Naive thymus-derived CD8-positive, alpha-beta T cell (primary cell): ENCODE measurements at places on chromosomes 5 and 9.

DNA sequence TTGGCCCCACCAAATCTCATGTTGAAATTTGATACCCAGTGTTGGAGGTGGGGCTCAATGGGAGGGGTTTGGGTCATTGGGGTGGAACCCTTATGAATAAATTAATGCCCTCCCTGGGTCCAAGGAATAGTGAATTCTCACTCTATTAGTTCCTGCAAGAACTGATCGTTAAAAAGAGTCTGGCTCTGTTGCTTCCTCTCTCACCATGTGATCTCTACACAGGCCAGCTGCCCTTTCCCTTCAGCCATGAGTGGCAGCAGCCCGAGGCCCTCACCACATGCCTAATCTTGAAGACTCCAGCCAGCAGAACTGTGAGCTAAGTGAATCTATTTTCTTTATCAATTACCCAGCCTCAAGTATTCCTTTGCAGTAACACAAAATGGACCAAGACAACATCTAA lies 106.0 kb downstream of the CAAP1 start:
- DNase-seq = no peak

- no peak for DNase-seq
Measured at GRCh38 chr5:60453186-60453976, 246.6 kb downstream of the DEPDC1B start.

- DNase-seq = no peak
Measured at GRCh38 chr9:128885376-128885775, 3.4 kb downstream of the LRRC8A start.

DNA sequence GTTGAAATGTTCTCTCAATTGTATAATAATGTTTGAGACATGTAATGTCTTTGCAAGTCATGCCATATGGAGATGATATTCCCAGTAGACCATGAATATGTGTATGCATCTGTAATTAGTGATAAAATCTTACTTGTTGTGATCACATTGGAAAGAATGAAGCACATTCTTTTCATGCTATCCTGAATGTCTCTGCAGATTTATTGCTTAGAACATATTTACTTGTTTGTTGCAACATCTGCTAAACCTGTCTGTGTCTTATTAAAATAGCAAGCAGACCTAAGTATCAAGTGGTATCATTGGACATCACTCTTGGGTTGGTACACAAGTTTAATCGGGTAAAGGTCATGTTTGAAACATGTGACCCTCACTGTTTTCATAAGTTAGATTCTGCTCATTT lies 265.5 kb upstream of the CD180 start:
- DNase-seq = no peak

GRCh38 chr5:122880170-122880689 lies 34.8 kb downstream of the SNX24 start:
- DNase-seq = no peak

DNA sequence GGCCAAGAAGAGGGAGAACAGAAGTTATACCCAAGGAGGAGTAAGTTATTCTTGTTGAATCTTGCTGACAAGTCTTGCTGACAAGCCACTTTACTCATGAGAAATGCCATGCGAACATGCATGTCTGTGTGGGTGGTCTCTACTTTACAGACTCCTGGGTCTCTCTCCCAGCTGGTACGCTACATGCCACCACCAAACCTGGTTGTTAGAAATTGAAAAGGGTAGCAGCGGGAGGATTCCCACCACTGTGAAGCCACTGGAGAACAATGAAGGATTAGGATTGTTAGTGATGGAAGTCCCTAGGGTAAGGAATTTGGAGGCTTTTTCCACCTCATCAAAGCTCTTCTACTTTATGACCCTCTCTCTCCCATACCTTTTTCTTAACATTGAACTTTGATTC lies 53.6 kb upstream of the GABRB2 start:
- DNase-seq = no peak

DNA sequence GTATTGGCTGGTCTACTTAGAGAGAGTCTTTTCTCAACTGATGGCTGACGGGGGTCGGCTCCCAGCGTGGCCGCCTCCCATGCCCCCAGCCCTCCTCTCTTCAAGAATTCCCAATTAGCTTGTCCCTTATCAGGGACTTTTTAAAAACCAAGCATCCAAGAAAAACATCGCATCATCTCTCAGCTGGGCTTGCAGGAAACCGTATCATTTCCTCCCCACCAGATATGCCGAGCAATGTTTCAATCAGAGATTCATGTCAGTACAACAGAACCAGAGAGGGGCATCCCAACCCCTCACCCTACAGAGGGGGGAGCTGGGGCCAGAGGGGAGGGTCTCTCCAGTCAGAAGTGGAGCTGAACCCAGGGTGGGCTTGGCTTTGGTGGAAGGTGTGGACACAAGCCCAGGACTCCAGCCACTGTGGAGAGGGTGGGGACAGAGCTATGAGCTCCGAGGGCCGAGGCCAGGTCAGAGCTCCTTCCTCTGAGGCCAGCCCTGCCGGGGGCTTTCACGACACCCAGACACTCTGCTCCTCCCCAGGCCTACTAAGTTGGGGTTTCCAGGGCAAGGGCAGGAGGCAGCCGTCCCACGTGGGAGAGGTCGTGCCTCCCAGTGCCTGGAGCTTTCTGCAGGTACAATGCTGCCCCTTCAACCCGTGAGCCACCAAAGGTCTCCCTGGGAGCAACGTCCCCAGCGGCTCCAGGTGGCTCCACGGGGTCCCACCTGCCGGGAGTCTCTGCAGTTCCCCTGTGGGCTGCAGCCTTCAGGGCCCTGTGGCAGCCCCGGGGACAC lies 39.0 kb upstream of the TMEM250 start:
- no peak for DNase-seq

DNA sequence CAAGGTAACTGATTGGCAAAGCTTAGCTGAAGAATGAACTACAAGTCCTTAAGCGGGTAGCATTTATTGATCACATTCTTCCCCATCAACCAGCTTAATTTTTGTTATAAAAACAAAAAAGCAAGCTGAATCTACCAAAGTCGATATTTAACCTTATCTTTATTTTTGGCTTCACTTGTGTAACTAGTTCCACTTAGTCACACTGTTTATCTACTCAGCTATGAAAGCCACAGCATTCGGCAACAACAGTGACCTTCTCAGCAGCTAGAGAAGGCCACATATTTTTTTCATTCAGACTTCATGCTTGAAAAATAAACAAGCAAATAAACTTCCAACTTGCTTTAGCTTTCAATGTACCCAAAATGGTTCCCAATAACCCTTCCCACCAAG lies 69.4 kb downstream of the KLHL3 start:
- no peak for DNase-seq

DNA sequence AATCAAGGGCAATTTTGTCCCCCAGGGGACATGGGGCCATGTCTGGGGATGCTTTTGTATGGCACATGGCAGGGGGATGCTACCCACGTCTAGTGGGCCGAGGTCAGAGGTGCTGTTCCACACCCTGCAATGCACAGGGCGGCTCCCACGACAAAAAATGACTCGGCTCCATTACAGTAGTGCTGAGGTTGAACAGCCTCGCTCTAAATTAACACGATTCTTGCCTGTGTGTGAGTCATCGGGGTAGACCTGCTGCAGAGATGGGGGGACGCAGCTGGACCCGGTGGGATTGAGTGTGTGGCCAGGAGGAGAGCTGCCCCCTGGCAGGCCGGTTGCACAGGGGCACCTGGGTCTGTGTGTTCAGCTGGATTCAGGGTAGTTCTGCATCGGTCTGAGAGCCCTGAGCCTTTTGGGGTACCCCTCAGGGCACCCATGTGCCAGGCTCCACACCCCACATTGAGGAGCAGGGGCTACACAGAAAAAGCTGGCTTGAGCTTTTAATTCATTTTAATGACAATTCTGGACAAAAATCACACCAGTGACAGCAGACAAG lies 20.0 kb upstream of the COL5A1 start:
- DNase-seq = no peak

DNA sequence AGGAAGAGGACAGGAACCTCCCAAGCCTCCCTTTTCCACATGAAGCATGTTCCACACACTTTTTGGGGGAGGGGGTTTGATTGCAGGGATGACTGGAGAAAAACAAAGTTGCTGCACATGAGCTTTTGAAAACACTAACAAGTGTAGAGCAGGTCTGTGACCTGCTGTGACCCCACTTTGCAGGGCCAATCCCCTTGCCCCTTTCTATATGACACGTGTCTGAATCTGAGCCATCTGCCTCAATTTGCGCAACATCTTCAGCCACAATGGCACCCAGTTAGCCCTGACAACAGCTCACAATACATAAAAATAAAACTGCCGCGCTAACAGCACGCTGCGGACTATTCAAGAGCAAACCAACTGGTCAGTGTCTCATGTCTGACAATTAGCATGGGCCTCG lies 227.8 kb upstream of the TBCA start:
- DNase-seq = no peak

GRCh38 chr5:149679876-149680809 lies 50.0 kb upstream of the PPARGC1B start:
- DNase-seq = no peak

- no peak for DNase-seq
Measured at GRCh38 chr9:1922026-1922425, 93.1 kb upstream of the SMARCA2 start.

DNA sequence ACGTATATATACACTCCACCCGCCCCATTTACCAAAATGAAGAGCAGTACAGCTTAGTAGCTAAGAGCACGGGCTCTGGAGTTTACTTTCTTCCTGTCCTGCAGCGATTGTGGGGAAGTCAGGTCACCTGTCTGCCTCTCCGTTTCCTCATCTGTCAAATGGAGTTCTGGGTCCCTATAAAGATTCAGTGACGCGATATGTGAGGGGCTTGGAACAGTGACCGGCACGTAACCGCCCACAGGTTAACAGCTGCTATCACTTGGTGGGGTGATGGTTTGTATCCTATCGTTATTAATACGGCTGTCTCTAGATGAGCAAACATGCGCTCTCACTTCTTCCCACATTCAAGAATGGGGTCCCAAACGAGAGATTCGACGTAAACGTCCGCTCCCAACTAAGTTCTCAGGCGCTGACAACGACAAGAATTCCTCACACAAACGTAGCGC lies 426 bp downstream of the FAM114A2 start:
- DNase-seq = peak; percentile 8

- DNase-seq = no peak
Measured at GRCh38 chr5:112372543-112372942, 46.5 kb downstream of the EPB41L4A start.

GRCh38 chr9:33459115-33459514 lies 11.7 kb upstream of the AQP3 start:
- DNase-seq = no peak

DNA sequence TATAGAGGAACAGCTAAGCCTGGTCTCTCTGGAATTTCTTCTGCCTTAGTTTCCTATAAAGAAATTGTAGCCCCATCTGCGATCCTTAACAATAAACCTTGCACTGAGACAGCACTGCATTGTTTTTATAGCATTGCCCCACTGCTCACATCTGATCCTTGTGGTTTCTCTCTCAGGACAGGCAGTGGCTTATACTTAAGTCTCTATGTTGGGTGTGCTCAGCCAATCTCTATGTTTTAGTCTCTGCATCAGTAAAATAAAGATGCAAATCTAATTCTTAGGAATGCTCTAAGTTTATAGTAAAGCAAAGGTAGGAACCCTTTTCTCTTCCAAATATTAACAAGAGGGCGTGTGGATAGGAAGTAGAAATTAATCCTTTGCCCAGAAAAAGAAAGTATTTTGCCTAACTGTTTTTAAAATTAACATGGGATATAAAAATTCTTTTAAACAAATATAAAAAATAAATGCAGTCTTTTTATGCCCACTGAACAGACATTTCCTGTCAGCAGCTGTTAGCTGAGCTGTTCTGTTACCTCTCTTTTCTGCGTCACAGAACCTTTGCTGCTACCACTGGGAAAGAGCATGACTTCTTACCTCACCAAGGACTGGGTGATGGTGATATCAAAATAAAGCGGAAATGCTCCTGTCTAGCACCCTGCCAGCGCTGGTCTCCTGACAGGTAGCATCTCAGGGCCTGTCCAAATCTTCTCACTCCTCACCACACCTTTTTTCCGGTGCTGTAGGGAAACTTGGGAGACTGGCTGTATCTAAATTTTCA lies 29.5 kb downstream of the MRPS27 start:
- DNase-seq = no peak

DNA sequence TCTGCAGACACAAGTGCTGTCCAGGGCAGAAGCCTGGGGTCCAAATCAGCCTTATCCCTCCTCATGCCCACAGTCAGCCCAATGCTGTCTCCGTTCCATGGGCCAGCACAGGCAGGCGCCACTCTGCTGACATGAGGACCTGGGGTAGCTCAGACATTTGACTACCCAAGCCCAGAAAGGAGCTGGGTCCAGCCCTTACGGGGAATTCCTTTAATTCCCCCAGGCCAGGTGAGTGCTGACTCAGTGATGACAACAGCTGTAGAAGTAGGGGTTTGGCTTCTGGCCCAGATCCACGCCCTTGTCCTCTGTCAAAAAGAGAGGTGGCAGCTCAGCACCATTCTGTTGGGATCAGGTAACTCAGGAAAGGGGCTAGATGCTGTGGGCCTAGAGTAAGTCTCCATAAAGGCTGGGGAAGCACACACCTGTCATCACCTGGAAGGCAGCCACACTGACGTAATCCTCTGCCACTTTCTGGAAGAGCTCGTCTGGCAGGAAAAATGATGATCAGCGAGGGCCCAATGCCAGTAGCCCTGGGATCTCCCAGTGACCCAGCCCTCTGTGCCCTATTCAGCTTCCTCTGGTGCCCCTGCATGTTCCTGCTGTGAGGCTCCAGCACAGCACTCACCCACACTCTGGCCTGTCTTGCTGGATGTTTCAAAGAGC lies 1.9 kb downstream of the RAB24 start:
- DNase-seq = no peak

DNA sequence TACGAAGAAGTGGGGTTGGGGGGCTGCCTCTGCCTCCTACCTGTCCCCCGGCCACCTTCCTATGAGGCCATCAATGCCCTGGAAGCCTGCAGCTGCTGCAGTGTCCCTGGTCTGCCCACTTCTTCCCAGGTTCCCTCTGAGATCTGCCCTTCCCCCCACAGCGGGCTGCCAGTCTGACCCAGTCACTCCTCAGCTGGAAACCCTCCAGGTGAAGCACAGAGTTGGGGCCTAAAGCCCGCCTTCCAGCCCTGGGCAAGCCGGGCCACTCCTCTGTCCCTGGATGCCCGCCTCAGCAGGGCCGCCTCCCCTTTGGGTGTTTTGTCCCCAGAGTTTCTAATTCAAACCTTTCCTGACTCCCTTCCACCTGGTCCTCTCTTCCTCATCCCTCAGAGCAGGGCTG lies 137.0 kb downstream of the RXRA start:
- DNase-seq = no peak

DNA sequence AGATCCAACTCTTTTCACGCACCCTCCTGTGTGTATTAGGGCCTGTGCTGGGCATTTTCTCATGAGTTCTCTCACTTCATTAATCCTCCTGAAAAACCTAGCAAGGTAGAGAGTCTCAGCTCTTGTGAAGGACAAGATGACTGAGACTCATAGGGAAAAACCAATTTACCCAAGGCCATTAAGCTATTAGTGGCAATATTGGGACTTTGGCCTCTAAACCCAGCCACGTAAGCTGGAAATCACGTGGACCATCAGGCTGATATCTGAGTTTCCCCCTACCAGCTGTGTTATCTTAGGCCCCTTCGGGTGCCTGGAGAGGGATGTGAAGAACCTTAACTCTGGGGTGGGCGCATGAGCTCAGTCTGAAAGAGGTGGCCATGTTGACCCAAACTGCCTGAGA lies 80.7 kb downstream of the ANKH start:
- DNase-seq = no peak
